ENCODE measurements at places on chromosomes 7 and 10.

DNA sequence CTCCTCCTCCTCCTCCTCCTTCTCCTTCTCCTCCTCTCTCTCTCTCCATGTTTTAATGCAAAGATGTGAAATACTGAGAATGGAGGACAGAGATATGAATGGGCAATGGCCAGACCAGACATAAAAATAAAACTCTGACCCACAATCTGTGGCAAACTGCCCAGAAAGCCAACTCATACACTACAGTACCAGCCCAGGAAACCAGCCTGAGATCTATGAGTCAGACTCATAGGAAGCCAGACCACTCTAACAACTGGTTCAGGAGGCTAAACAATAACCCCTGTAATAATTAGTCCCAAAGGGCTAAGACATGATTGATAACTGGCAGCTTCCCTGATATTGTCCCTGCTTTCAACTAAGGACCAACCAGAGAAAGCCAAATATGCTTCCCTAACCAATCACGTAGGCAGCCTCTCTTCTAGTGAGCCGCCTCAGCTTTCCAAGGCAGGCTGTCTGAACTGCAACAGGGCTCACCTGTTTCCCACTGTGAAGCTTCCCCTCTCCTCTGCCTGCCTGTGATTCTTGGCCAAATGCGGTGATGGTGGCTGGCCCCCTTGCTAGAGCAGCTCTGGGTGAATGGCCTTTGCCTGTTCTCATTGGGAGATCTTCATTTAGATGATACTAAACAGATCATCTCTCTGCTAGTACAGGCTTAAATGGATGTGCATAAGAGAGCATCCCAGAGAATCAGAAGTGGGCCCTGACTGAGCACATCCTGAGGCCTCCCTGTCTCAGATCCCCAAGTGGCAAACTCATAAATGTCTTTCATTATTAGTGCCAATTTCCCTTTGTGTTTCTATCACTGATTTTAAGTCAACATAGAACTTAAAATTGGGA, 817.6 kb downstream of the TNS3 start:
- peak; percentile 99 for DNase-seq

DNA sequence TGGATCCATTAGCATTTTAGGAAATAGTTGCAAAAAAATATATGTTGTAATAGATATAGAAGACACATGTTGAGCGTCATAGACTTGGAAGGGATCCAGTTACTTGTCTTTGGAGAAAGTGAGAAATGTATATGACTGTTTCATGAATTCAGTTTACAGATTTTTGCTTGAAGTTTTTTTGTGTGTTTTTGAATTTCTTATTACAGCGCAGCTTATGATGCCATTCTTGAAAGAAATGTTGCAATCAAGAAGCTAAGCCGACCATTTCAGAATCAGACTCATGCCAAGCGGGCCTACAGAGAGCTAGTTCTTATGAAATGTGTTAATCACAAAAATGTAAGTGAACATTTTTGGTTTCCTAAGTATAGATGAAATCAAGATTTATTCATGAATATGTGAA, 98.2 kb downstream of the MAPK8 start:
- DNase-seq: no peak

- DNase-seq: no peak
Measured at GRCh38 chr7:131170440-131171271, 157.0 kb upstream of the MKLN1 start.

GRCh38 chr10:102583435-102584417, 60.6 kb upstream of the TRIM8 start:
- DNase-seq: peak; percentile 73

GRCh38 chr7:151847681-151848081, 29.2 kb downstream of the PRKAG2 start:
- no peak for DNase-seq

- DNase-seq: no peak
Measured at GRCh38 chr7:4015371-4015770, 666.7 kb upstream of the FOXK1 start.

GRCh38 chr7:55132550-55132889, 113.7 kb downstream of the EGFR start:
- DNase-seq: no peak

DNA sequence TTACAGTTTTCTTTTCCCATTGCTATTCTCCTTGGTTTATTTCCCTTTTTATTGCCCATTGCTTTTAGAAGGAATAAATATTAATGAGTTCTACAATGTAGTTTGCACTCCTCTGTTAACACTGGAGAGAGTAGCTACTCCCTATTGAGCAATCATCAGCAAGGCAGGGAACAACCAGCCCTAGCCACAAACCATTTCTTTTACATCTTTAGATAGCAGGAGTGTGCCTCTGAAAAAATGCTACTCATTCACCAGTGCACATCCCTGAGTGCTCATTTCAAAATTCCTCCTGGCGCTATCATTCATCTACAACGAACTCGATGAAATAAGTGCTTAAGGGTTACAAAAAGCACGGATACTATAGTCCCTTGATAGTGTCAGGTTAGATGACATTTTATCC, 252.9 kb downstream of the THSD7A start:
- DNase-seq: no peak

DNA sequence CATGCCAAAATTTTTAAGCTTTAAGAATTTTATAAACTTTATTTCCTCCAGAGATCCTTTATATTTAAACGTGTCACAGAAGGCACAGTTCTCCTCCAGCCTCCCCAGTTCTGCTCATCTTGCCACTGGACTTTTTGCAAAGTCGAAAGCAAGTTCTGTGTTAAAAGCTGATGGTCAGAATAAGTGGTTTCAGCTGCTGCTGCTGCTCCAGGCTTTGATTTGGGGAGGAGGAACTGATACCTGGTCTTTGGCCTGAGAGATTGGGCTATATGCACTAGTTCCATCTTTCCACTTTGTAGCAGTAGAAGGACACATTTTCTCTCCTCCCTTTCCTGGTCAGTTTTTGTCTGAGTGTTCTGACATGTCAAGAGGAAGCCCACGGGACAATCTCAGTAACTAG, 435.9 kb upstream of the PHF14 start:
- DNase-seq: no peak

DNA sequence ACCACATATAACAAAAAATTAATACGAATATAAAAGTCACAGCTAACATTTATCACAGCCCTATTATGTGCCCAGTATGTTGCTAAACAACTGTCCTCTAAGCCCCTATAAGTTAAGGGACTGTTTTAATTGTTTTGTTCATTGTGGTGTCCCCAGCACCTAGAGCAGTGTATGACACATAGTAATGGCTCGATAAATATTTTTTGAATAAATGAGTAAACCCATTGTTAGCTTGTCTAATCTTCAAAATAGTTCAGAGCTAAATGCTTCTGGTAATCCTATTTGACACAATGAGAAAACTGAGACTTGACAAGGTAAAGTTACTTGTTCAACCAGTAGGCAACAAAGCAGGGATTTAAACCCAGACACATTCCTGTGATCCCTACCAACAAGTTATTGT, 78.4 kb upstream of the NEUROD6 start:
- no peak for DNase-seq

GRCh38 chr10:4051011-4051640, 266.1 kb upstream of the KLF6 start:
- DNase-seq: no peak

DNA sequence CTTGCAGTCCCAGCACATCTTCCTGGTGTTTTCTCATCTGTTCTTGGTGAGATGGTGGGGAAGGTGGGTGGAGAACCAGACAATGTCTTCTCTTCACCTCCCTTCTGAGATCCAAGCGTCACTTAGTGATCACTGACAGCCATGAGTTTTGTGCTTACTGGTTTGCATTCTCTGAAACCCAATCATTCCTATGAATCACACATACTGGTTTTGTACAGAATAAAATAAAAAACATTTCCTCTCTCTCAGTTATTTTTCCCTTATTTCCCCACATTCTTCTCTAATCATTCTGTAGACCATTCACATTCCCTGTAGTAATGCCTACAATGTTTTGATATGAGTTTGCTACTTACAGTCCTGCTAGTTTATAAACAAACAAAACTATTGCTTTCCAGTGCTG, 143.8 kb upstream of the SLC13A1 start:
- no peak for DNase-seq

GRCh38 chr10:43160921-43161255, 22.6 kb downstream of the CSGALNACT2 start:
- DNase-seq: no peak

- no peak for DNase-seq
Measured at GRCh38 chr7:94507962-94508361, 1.6 kb upstream of the CASD1 start.

DNA sequence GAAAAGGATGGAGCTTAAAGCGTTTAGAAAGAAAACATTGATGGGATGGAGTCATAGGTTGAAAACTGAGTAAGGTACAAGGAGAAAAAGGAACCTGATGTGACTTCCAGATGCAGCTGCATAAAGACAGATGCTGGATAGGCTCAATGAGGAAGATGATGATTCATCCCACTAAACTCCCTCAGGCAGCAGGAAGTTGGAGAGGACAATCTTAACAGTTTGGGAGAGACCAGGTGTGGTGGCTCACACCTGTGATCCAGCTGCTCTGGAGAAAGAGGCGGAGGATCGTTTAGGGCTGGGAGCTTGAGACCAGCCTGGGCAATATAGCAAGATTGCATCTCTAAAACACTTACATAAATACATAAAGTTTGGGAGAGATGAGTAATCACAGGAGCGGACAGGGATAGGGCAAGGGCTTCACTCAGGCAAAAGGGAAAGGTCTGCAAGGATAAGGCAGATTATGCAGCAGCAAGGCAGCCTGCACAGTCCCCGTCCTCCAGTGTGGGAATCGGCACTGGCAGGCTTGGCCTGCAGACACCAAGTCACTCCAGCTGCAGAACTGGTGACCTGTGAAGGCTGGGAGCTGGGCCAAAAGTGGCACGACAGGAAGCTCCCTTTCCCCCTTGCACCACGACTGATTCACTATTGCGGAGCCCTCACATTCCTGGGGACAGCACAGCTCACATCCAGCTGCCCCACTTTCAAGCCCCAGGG, 438.5 kb downstream of the GRID1 start:
- DNase-seq: no peak

GRCh38 chr7:65832281-65832680, 40.6 kb upstream of the VKORC1L1 start:
- no peak for DNase-seq

GRCh38 chr10:70840836-70841235, 25.1 kb downstream of the SGPL1 start:
- DNase-seq: no peak

DNA sequence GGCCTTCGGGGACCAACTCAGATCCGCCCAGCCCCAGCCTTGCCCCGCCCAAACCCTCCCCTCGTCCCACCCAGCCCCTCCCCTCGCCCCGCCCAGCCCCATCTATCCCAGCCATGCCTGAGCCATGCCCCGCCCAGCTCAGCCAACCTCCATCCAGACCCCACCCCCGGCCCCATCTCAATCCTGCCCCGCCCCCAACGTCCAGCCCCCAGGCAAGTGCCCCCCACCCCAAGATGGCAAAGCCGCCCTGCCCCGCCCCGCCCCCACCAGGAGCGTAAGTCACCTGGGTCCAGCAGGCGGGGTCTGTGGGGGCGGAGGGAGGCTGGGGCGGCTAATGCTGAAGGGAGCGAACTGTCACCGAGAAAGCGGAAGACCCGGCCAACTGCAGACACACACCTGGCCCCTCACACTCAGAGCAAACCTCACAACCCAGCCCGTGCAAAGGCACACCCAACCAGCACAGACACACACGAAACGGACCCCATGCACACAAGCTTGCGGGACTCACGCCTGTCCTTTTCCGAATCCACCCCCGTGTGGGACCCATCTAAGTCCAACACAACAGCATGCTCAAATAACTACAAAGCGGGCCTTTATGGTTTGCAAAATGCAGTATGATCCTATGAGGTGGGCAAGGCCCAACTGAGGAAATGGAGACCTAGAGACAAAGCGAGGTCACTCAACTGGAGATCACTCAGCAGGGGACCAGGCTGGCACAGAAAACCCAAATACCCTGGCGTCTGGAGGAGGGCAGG, 11.5 kb upstream of the OGA start:
- no peak for DNase-seq

GRCh38 chr7:55171157-55171556, 152.3 kb downstream of the EGFR start:
- DNase-seq: no peak

Data from HS-5 (cell line).